ENCODE measurements at places on chromosomes 7 and 10. TPM values are rescaled to one million over a fixed set of nuclear protein-coding genes. Genes with fewer than 3 reads are reported as not detected.

Gene ABCB1
- polyA plus RNA-seq = 25.8 TPM

GRCh38 chr7:65477326-65477725 lies 103.7 kb downstream of the ZNF92 start:
- DNase-seq = no peak

- no peak for DNase-seq
These were observed 50.0 kb downstream of the TACR2 start for GRCh38 chr10:69366738-69367137.

- no peak for DNase-seq
These were observed 61.7 kb upstream of the PPIF start for GRCh38 chr10:79285315-79286197.
